ENCODE measurements at places on chromosomes 12 and 14.

- DNase-seq, result no peak
Measured at GRCh38 chr12:113055594-113056380, 743 bp upstream of the DTX1 start.

GRCh38 chr12:6745741-6746525 is 7.0 kb downstream of the MLF2 start:
- peak; percentile 31 for DNase-seq

- no peak for DNase-seq
Measured at GRCh38 chr14:39857376-39858055, 425.3 kb upstream of the FBXO33 start.

DNA sequence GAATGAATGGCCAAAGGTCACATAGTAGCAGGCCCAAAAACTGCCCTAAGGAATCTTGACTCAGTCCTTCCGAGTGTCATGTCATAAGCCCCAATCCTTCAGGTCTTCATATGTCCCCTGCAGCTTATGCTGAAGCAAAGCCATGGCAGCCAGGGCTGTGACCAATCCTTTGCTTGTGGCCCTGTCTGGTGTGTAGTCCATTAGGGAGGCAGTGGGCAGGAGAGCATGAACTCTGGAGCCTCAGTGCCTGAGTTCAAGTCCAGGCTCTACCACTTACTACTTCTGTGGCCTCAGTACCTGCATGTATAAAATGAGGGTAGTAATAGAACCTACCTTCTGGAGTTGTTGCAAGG is 20.3 kb downstream of the PLEKHG3 start:
- DNase-seq, result no peak

GRCh38 chr14:66444271-66444927 is 41.8 kb upstream of the CCDC196 start:
- no peak for DNase-seq

GRCh38 chr12:68331500-68331868 is 678 bp downstream of the MDM1 start:
- DNase-seq, result peak; percentile 17

DNA sequence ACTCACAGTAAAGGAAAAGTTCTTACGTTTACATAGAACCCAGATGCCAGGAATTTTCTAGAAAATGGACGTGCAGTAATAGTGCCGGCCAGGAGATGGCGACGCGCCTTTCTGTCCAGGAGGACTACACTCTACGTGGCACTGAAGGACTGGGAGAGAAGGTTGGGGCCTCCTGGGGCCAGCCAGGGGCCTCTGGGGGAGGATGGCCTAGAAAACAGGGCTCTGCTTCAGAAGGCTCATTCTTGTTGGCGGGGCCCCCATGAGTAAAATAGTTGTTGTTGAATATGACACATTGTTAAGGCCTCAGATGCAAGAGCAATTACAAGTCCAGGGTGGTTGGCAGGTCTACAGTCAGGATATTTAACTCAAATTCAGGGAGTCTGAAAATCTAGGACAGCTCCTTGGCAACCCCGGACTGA is 120.1 kb upstream of the MAX start:
- DNase-seq, result peak; percentile 46

DNA sequence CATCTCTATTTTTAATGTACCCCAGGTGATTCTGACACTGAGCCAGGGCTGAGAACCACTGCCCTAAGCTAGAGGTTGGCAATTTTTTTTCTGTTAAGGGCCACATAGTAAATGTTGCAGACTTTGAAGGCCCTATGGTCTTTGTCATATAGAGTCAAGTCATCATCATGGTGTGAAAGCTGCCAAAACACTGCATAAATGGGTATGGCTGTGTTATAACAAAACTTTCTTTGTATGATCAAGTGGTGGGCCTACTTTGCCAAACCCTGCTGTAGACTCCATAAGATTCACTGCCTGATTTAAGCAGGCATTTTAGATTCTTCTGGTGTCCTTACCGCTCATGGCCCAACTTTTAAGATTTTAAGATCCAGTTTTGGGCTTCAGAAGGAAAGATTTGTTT is 76.8 kb downstream of the CLMN start:
- DNase-seq, result no peak

GRCh38 chr14:102891556-102891955 is 30.9 kb upstream of the AMN start:
- no peak for DNase-seq

DNA sequence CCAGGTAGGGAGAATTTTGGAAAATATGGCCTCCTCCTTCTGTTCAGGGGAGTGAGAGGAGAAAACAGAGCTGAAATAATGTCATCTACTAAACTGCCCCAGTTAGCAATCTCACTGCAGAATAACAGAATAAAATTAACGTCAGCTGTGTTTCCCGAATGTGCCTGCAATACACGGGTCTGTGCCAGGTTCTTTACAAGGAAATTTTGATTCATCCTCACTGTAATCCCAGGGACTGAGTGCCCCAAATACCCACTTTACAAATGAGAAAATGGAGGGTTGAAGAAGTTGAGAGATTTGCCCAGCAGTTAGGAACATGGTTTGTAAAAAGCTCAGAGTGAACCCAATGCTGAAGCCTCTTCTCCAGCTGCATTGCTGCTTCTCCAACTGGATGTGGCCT is 21.3 kb upstream of the SERPINA6 start:
- DNase-seq, result no peak

GRCh38 chr12:132907216-132907615 is 19.8 kb upstream of the CHFR start:
- DNase-seq, result no peak

GRCh38 chr14:71395636-71396035 is 488.4 kb downstream of the PCNX1 start:
- no peak for DNase-seq

DNA sequence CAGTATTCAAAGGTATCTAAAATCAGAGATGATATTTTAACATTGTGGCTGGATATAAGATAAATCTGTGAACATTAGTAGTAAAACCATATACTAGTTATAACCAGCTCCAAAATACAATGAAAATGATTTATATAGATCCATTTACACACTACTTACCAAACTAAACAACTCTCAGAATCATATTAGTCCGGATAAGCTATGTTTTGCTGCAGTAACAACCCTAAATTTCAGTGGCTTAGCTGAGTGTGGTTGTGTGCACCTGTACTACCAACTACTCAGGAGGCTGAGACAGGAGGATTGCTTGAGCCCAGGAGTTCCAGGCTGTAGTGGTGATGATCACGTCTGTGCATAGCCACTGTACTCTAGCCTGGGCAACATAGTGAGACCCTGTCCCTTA is 23.8 kb downstream of the ZDHHC17 start:
- no peak for DNase-seq
